ENCODE measurements at places on chromosomes 13 and 19.

- no peak for DNase-seq
Measured at GRCh38 chr13:19607523-19608078, 25.9 kb upstream of the MPHOSPH8 start.

DNA sequence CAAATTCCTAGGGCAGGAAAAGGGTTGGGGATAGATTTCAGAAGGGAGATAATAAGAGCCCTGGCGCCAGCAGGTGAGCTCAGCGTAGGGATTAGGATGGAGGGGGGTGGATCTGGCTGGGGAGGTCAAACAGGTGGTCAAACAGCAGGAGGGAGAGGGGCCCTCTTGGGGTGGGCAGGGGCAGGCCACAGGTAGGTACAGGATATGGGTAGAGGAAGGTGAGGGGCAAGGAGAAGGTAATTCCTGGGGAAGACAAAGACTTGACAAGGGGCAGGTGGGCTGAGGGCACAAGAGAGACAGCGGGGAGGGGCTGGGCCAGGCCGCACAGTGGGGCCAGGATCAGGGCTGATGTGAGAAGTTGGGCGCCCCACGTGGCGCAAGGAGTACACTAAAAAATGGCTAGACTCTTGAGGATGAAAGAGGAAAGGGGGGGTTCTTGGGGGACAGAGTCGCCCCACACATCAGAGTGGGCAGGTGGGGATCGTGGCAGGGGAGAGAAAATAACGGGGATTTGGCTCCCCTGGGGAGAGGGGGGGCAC, 713 bp downstream of the KRI1 start:
- DNase-seq, result no peak

- DNase-seq, result no peak
Measured at GRCh38 chr13:60152904-60153303, 10.8 kb downstream of the DIAPH3 start.

- no peak for DNase-seq
Measured at GRCh38 chr13:72521940-72522661, 205.3 kb downstream of the MZT1 start.

DNA sequence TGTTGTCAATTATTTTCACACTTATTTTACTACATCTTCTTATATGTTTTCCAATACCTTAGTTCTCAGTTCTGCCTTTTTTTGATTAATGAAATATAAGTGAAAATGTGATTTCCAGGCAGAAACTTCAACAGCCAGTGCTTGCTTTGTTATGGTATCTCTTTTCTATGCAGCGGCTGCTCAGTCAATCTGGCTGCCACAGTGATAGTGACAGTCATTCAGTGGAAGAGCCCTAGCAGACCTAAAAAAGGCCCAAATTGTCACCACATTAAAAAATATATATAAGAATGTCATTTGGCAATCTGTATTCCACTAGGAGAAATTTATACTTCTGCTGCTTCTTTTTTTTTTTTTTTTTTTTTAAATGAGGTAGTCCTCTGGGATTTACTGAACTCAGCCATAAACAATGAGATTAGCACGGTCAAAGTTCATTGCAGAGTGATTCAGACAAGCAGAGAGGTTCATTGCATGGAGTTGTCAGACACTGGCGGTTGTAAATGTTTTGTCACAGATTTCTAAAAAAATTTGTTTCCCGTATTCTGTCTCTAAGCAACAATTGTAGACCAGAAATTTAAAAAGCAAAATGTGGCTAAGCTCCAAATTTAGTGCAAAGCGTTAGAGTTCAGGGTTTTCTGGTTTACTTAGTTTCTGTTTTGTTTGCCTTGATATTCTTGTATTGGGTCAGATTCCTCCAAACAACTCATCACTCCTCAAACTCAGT, 94.7 kb upstream of the PRR20A start:
- no peak for DNase-seq

- no peak for DNase-seq
Measured at GRCh38 chr13:85887406-85887805, 88.2 kb upstream of the SLITRK6 start.

GRCh38 chr13:94515374-94515773, 35.9 kb upstream of the DCT start:
- no peak for DNase-seq

DNA sequence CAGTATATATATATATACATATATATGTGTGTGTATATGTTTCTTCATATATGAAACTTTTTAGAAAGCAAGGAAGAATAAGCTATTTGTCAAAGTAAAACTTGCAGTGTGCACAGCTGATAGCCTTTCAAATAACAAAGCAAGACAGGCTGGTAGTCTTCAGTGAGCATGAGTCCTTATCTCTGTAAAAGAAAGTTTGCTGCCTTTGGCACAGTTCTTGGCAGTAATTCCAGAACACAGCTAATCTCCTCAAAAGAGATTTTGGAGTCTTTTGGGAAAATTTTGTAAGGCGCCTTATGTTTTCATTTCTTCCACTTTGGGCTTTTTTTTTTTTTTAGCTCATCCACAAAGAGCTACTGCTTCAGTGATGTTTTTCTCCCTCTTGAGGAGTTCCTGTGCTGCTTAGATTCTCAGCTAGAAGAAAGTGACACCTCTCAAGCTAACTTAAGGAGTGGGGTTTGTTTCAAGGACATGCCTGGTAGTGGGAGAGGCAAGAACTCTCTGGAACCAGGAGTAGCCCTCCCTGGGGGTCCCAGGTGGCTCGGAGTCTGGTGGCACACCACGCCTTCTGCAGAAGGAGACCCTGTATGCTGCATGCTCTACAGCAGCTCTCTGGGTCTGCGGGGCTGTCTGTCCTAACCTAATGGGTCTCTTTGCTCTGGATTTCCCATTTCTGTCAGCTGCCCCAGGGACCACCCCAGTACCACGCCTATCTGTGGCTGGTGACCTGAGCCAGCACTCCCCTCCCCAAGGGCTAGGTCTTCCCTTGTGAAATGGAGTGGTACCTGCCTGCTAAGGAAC, 58.8 kb downstream of the TNFRSF19 start:
- no peak for DNase-seq

DNA sequence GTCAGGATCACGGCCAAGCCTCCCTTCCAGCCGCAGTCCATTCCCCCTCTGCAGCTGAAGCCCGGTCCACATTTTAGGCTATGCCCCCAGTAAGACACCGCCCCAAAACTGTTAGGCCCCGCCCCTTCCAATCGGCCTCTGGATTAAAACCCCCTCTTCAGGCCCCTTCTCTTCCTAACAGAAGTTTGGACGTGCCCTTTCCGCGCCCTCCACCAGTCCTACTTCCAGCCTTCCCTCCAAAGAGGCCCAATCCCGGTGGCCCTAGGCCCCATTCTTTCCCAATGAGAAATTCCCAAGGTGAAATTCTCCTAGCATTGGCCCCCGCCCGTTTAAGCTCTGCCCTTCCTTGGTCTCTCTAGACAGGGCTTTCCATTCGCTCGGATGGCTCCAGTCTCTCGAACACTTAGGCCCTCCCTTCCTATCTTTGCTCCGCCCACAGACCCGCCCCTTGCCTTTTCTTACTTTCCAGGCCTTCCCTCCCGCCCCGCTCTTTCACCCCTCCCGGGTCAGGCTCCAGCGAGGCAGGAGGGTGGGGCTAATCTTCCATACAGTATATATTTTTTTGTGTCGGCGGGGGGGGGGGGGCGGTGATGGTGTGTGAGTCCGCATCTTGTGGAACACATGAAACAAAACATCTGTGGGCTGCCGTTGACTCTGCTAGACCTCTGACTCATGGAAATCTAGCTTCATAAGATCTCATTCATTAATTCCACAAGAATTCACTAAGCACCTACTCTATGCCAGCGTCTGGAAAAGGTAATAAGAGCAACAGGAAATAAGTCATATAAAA, 13.6 kb downstream of the LTBP4 start:
- DNase-seq, result no peak

All from D721Med (cell line).